Panc1 (cell line): ENCODE measurements at places on chromosomes 5 and 9. TPM values are rescaled to one million over a fixed set of nuclear protein-coding genes. Genes with fewer than 3 reads are reported as not detected.

The YIPF5 gene
- 43.4 TPM for total RNA-seq

The HAPLN1 gene
- 0.13 TPM for total RNA-seq

The TTC16 gene
- total RNA-seq: 0.05 TPM

The SLC6A19 gene
- total RNA-seq: 0.23 TPM

The PCDHA10 gene
- total RNA-seq: 0.33 TPM

The DAB2IP gene
- total RNA-seq: 18.4 TPM

DNA sequence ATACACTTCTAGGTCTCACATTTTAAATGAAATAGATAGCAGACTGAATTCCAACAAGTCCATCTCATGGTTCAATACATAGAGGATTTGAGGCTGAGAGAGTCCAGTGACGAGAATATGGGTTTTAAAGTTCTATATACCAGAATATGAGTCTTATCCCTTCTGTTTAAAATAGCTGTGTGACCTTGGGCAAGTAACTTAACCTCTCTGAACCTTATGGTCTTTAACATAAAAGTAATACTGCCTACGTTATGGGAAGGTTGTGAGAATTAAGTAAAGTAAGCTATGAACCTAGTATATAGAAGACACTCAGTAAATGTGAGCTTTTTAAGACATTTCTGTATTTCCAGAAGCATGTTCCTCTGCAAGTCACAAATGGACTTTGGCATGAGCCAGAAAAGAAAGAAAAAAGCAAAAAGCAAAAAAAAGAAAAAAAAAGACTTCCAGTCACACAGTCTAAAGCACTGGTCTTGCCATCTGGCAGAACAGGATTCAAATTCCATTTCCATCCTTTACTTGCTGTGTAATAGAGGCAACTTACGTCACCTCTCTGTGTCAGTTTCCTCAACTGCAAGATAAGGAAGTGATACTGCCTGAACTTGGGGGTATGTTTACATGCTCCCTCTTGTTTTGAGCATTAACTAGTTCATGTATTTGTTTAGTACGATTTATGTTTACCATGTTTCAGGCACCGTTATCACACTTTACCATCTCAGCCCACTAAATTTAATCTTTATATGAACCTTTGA lies 248.2 kb downstream of the TRIM32 start:
- DNase-seq: no peak

DNA sequence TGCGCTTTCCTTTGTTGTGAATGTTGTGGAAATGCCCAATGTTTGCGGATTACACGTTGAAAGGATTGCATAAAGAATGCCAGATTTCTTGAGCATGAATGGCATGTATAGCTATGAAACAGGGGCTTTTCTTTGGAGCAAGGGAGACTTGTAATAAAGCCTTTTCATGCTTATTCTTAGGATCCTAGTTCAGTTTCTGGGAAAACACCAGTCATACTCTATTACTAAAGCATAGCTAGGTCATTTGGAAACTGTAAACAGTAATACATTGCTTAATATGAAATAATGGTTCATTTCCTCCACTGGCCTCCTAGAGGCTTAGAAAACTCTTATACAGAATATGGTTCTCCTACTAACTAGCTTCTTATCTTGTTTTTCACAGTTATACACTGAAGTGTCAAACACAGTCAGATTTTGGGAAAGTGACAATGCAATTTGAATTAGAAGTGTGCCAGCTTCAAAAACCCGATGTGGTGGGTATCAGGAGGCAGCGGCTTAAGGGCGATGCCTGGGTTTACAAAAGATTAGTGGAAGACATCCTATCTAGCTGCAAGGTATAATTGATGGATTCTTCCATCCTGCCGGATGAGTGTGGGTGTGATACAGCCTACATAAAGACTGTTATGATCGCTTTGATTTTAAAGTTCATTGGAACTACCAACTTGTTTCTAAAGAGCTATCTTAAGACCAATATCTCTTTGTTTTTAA lies 104.2 kb downstream of the MELK start:
- no peak for DNase-seq

DNA sequence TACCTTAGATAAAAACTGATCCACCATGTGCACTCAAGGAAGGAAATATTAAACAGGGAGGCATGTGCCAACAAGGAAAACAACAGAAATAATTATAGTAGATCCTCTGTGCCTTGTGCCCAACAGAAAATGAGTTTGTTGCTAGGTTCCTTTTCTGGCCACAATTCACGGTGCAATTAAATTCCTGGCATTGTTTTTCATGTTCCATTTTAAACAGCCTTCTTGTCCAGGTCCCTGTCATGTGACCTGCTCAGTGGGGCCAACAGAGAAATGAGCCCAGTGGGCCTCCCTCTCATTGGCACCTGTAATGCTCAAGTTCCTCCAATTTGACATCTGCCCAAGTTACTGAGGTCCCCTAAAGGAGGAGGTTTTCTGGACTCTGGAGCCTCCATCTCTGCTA lies 56.5 kb downstream of the SPOCK1 start:
- no peak for DNase-seq

GRCh38 chr5:82551840-82552385 lies 273.8 kb upstream of the RPS23 start:
- no peak for DNase-seq

DNA sequence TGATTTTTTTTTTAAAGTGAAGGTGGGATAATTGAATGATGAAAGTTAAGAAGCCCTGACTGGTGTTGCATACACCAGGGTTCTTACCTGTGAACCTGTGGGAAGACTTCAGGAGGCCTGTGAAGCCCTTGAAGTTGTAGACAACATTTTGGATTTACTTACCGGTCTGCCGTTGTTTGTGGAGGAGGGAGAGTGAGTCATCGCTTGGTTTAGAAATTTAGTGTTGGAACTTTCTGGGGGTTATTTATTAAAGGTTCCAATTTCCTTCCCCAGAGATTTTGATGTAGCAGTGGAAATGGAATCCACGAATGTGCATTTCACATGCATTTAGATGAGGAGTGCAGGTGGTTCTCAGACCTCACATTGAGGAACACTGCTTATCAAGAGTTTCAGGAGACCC lies 49.6 kb downstream of the ARHGAP26 start:
- no peak for DNase-seq

- DNase-seq: no peak
These were observed 12.1 kb downstream of the TTLL11 start for GRCh38 chr9:122080986-122081385.

DNA sequence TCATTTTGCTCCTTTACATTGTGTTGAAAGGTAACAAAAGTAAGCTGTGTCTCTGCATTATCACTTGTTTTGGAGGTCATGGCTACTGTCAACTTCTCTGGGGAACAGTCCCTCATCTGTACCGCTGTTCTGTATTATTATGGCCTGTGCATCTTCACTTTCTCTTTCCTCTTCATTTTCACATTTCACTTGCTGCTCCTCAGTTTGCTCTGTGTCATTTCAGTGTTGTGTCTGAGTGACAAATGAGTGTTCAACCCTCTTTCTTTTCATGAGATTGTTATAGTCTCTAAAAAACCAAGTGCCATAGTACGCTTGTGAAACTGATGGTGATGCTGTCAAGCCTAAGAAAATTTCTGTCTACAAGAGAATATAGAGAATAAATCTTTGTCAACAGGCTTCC lies 122.0 kb upstream of the FER start:
- no peak for DNase-seq

DNA sequence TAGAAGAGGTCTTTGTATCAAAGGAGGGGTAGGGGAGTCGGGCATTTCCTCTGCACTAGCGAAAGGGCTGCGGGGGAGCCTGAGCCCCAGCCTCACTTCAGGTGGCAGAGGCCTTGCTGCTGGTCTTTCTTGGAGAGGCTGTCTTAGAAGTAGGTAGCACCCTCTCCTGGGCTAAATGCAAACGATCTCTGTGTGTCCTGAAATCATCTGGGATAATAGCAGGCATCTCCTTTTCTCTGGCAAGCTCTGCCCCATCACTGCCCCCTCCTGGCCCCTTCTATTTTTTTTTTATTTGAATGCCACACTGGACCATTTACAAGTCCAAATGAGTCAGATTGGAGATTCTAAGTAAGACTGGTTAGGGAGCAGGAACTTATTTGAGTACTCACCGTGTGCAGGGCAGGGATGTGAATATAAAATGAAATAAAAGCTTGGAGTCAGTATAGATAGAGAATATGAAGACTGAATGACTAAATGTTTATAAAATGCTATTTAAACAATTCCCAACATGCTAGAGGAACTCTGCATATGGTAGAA lies 137.1 kb downstream of the FGF1 start:
- DNase-seq: peak; percentile 97

DNA sequence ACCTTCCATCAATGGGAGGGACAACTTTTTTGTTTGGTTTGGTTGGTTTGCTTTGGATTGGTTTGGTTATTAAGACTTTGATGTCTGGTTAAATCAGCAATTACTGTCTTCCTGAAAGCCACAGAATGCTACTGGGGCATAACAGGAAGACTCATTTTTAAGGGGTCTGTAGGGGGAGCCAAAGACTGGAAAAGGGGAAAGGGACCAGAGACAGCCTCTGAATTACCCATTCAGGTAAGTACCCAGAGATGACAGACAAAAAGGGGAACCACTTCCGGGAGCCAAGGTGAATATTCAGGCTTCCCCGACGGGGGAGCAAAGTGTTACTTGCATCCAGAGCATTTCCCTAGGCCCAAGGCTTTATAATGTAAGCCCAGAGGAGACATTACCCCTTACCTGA lies 4.6 kb upstream of the FEM1C start:
- DNase-seq: no peak

DNA sequence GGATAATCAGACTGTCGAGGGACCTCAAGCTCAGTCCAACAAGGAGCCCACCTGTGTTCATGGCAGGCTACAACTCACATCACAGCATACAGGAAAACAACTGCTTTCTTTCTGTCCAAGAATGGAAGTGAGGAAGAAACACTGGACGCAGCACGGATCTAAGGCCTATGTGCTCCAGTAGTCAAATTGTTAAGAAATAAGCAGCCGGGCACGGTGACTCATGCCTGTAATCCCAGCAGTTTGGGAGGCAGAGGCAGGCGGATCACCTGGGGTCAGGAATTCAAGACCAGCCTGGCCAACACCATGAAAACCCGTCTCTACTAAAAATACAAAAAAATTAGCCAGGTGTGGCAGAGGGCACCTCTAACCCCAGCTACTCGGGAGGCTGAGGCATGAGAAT lies 427.8 kb downstream of the BNC2 start:
- DNase-seq: no peak

- DNase-seq: no peak
These were observed 27.0 kb downstream of the TLE4 start for GRCh38 chr9:79598562-79599345.

DNA sequence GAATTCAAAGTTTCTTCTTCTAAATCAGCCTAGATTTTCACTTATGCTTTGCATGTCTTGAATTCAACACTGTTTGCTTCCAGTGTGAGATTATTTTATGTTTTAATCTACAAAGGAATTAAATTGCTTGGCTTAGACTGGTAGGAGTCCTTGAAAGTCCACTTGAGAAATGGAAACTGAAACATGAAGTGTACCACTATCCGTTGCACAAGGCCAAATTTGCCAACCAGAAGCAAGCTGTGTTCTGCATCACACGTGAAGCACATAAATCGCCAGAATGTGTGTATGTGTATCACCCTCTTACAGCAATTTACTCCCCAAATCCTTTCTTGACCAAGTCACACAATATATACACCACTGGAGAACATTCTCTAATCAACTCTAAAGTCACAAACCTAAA lies 10.3 kb downstream of the SEMA6A start:
- DNase-seq: no peak
